D341Med (cell line): ENCODE measurements at places on chromosomes 5 and 9.

DNA sequence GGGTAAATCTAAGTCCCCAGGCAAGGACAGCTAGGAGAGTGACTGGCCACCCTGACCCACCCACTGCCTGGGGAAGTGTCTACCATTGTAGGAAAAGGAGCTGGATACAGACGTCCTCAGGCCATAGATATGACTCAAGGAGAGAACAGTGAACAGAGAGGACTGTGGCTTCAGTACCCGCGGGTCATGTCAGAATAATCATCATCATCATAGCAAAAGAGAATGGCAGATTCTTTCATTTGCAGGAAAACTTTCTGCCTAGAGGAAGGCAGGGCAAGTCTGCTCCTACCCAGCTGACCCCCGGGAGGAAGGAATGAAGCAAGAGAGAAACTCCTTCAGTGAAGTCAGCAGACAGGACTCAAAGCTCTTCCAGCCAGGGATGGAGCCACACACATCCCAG, 52.2 kb upstream of the UBTD2 start:
- DNase-seq, result no peak

- no peak for DNase-seq
These were observed 18.3 kb downstream of the PTGES2 start for GRCh38 chr9:128109050-128109709.

GRCh38 chr5:128208436-128208835, 124.9 kb downstream of the SLC12A2 start:
- no peak for DNase-seq

DNA sequence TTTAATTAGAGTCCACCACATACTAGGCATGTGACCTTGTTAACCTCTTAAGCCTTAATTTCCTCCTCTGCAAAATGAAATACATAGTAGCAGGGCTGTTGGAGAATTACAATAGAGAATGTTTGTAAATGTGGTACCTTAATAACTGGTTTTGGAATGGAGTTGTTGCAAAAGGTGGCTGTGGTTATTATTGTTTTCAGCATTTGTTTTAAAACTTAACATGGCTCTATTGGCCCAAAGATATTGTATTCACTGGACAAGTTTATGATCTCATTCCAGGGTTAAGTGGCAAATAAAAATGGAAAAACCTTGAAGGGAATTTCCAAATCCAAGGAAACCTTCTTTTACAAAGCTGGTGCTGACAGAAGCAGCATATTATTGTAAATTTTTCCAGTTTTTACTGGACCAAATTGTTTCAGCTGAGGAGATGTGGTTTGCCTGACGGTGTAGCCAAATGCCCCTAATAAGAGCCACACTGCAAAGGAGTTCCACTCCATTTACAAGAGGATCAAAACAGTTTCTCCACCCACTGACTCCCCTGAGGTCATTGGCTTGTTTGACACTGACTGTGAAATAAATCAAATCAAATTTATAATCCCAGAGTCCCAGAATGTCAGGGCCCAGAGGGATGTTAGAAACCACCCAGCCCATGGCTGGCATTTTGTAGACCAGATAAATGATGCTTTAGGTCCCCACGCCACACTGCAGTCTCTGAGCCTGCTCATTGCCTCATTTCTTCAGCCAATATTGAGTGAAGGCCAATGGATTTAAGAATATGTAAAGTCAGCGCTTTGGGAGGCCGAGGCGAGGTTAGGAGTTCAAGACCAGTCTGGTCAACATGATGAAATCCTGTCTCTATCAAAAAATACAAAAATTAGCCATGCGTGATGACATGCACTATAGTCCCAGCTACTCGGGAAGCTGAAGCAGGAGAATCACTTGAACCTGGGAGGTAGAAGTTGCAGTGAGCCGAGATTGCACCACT, 45.2 kb downstream of the ADRA1B start:
- DNase-seq, result no peak

GRCh38 chr9:84140535-84141101, 160.0 kb downstream of the RMI1 start:
- peak; percentile 55 for DNase-seq

- DNase-seq, result no peak
These were observed 5.3 kb downstream of the IL12B start for GRCh38 chr5:159324986-159325385.

DNA sequence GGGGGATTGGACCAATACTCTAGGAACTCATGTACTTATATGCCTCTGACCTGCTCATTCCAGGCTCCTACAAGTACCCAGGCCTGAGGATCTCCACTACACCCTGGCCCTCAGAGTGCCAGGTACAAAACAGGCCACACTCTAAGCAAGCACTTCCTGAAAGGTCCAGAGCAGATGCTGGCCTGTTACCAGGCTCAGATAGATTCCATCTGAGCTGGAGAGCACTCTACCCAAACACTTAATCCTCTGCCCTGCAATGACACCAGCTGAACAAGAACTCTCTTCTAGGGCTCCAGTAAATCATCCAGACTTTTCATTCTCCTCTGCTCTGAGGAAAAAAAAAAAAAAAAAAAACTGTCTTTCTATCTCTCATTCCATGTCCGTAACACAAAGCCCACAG, 2.9 kb downstream of the P4HA2 start:
- no peak for DNase-seq

DNA sequence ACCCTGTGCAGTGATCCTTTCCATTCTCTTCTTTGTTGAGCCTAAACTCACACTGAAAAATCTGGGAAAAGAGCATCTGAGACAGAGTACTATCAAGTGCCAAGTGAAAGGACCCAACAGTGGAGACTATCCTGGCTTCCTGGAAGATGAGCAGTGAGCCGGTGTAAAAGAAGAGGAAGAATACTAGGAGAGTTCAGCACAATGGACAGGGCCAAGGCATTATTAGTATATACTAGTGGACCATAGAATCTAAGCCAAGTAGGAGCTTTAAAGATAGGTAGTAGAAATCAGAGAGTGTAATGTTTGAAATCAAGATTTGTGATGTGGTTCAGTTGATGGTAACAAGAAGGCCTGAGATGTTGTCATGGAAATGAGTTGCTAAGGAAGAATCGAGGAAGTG, 140.8 kb downstream of the CAMK4 start:
- DNase-seq, result no peak

DNA sequence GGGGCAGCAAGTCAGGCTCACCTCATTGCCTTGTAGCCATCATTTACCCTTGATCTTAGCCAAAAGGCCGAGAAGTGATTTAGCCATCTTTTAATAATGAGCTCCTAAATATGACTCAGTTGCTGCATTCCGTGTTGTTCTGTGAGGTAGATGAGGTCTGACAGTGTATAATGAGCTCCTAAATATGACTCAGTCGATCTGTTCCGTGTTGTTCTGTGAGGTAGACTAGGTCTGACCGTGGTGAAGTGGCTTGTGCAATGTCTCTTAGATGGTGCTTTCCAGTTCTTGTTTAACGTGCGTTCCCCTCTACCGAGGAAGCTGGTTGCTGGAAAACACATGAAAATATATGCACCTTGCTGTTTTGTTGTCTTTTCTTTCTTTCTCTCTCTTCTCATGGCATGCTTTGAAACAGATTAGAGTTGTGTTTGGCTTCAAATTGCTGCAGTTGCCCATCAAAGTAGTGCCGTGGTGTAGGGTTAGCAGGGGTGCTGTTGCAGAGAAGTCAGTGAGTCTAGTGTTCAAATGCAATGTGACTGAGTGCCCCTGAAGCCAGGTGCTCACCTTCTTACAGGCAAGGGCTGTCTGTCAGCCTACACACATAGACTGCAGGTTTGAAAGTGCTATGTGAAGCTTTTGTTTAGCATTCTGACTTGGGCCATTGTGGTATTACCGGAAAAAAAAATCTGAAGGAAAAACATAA, 118.6 kb downstream of the KDM4C start:
- no peak for DNase-seq

DNA sequence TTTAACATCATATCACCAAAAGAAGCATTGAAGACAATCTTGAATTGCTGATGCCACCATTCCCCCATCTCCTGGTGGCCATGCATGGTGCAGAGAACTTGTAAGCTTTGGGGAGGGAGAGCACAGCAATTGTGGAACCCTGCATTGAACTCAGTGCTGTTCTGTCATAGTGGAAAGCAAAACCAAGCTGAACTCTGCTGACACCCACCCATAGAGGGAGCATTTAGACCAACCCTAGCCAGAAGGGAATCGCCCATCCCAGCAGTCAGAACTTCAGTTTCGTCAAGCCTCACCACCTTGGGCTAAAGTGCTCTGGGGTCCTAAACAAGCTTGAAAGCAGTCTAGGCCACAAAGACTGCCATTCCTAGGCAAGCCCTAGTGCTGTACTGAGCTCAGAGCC, 37.4 kb upstream of the RUSC2 start:
- DNase-seq, result no peak

DNA sequence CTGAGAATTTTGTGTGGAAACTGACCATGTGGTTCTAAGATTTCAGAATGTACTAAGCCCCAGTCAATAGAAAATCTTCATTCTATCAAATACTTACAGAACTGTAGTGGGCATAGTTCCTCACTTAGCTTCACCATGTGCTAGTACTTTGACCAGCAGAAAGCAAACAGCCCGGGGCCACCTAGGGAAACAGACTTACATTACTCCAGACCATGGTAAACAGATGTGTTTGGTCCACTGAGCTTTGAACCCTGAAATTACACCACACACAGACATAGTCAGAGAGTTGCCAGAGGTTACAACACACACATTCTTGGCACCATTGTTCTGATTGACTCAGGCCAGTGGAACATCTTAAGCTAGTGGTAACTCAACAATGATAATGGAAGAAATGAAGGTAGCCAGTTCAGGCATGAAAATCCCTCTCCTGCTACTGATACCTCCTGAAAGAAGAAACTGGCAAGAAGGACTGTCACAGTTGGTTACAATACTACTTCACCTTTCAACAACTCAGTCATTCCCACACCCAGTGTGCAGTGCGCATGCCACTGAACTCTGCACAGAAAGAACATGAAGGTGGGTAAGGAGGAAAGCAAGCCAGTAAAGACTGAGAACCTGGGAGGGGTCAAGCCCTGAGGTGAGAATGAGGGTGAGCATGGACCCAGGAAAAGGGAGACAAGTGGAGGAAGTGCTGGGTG, 18.7 kb upstream of the LECT2 start:
- no peak for DNase-seq

DNA sequence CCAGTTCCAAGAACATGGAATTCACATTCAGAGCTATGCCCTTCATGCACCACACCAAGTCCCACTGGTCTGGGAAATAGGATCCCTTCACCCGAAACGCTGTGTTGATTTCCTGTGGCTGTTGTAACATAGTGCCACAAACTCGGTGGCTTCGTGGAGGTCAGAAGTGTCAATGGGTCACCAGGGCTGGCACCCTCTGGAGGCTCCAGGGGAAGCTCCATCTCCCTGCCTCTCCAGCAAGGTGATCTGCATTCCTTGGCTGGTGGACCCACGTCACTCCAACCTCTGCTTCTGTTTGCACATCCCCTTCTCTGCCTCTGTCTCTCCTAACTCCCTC, 28.9 kb upstream of the ALDH1B1 start:
- no peak for DNase-seq

- DNase-seq, result no peak
These were observed 83.4 kb downstream of the CPLANE1 start for GRCh38 chr5:37165761-37166160.

DNA sequence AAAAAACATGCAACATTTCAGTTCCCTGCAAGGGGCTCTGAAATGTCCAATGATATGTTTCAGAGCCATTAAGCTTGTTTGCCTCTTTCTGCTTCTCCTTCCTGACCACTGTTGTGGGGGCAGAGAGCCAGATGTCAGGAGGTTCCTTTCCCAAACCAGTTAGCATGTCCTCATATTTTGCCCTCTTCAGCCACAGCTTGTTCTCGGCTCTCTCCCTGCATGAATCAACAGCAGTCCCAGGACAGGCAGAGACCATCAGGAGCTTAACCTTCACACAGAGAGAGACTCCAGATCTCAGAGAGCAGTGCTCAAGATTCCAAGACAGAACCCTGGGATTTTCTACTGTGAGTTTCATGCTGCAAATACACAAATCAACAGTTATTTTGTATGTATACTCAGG, 218.5 kb downstream of the COMMD10 start:
- no peak for DNase-seq

- DNase-seq, result no peak
These were observed 231.3 kb downstream of the NPR3 start for GRCh38 chr5:32942225-32942989.

- no peak for DNase-seq
These were observed 31.1 kb upstream of the MEIKIN start for GRCh38 chr5:131976414-131977211.

- no peak for DNase-seq
These were observed at the start of gene THBS4 for GRCh38 chr5:80034962-80035821. TSS of gene THBS4 (plus strand) at chr5:80035348. CDS start at chr5:80035538, 190 bp downstream.

DNA sequence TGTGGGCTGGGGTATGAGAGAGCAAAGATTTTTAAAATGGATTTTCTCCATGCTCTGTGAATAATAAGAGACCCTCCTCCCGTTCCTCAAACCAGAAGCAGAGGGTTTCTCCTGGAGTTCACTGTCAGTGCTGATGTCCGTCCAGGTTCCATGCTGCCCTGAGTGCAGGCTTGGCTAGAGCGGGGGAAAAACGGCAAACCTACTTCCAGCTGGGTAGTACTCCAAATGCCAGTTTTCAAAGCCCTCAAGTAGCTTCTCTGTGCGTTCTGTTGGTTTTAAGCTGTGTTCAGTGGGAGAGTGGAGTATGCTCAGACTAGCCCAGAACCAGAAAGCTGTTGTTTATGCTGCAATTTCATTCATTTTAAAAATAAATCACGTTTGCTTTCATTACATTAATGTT, 40.3 kb downstream of the RASGEF1C start:
- DNase-seq, result no peak

DNA sequence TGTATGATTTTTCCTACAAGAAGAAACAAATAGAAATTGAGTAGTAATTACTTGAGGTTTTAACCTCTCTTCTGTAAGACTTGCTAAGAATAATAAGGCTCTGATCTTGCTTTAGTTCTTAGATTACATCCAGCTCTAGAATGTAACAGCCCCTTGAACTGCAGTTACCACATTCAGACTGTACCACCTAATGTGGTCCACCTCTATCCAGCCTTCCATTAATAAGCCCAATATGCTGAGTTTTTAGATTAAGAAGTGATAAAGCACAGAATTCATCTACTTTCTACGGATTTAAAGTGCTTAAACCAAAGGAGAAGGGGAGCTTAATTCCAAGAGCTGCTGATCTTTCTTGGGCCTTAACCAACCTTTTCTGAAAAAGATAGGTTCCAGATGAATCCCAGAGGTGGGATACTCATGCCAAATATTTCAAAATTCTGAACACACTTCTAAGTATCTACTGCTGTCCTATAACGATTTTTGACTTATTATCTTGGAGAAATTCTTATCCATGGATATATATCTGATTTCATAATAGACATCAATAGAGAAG, 131.5 kb downstream of the ZNF608 start:
- no peak for DNase-seq

- no peak for DNase-seq
These were observed 54.6 kb downstream of the FYB1 start for GRCh38 chr5:39164529-39165402.
